ENCODE measurements at places on chromosomes 16 and 17.

DNA sequence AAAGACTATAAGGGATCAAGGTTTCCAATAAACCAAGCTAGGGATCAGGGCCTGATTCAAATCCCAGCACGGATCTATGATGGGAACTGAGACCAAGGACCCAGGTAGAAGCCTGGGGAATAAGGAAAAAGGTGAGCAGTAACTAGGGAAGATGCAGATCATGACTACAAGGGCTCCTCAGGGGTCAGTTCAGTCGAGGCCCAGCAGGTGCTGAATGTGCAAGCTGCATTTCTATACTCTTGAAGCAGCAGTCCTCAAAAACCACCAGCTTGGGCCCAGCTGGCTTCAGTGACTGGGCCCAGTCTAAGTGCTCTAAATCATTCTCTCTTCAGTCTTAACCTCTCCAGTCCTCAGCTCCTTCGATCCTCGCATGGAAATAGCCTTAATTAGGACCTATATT, 228.8 kb upstream of the AXIN2 start:
- peak; percentile 17 for DNase-seq

DNA sequence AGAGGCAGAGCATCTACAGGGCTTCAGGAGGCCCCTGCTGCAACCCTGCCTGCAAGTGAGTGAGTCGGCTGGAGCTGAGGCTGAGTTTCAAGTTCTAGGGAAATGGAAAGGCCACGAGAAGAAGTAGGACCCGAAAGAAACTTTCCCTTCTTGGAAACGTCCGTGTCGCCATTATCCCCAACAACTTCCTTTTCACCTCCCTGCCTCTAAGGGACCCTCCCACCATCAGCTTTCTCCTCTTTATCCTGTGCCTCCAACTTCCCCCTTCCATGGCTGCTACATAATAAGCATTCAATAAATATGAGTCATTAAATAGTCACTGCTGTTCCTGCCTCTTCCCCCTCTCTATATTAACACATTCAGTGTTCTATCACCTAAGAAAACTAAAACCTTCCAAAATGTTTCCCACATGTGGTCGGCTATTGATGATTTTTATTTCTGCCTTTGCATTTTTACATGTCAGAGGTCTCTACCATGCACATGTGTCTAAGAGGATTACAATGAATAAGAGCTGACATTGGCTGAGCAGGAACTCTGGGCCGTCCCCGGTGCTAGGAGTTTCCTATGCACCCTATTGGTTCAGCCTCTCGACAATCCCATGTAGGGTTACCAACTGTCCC, 115.9 kb upstream of the TNRC6C start:
- DNase-seq: peak; percentile 1

GRCh38 chr16:1545044-1546040, 11.9 kb downstream of the TMEM204 start:
- DNase-seq: no peak

DNA sequence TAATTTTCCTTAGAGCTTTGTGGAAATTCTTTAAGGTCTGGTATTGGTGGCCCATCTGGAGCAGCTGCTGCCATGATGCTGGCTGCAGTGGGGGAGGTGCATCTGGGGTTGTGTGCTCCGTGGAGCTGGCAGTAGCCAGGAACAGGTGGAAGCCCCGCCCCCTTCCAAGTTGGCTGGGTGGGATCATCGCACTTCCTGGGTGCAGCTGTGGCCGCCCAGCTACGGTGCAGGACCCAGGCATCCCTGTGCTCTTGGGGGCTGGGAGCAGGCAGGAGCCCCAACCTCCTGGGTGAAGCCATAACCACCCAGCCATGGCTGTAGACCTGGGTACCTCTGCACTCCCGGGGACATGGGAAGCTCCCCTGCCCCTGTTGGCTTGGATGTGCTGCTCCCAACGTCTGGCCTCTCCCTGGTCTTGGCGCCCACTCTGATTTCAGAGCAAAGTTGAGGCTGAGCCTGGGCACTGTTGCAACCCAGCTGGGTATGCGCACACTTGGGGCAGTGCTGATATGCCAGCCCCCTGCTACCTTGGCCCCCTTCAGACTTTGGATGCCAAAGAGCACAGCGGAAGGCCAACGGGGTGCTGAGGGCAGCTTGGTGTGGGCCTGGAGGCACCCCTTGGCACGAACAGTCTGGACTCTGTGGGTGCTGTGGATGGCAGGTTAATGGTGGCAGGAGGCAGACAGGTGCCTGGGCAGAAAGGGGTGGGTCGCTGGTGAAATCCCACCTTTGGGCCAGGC, 145.2 kb downstream of the MYO1D start:
- DNase-seq: no peak

GRCh38 chr17:56804454-56804853, 29.3 kb downstream of the C17orf67 start:
- DNase-seq: no peak

DNA sequence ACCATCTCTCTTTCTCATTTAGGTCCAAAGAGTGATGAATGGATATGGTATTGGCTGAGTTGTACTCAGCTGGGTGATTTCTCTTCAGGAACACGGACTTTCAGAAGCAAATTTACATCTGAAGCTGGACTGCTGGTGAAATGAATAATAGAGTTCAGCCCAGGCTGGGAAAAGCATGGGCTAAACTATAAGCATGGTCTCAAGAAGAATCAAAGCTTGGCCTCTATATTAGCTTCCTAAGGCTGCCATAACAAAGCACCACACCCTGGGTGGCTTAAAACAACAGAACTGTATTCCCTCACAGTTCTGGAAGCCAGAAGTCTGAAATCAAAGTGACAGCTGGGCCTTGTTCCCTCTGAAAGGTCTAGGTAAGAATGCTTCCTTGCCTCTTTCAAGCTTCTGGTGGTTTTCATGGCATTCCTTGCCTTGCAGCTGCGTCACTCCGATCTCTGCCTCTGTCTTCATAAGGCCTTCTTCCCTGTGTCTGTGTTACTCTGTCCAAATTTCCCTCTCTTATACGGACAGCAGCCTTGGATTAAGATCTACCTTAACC, 89.8 kb upstream of the CES5A start:
- no peak for DNase-seq

GRCh38 chr16:24978370-24978914, 36.7 kb downstream of the ARHGAP17 start:
- peak; percentile 32 for DNase-seq

DNA sequence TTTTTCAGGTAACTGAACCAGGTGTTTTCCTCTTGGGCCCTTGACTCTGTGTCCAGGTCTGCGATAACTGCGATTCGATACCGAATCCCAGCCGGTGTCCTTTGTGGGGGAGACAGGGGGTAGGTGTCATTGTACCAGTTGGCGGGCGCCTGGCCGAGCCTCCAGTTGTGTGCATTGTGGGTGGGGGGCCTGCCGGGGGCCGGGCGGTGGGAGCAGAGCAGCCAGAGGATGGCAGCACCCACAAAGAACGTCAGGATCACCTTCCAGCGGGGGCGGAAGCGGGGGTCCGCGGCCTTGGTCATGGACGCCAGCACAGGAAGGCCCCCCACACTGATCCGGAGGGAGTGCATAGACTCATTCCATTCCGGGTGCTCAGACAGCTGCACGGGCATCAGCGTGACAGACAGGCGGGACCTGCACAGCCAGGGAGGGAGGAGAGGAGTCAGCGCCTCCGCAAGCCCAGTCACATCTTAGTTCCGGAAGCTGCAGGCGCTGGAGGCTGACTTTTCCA, 12.3 kb downstream of the CANT1 start:
- no peak for DNase-seq

DNA sequence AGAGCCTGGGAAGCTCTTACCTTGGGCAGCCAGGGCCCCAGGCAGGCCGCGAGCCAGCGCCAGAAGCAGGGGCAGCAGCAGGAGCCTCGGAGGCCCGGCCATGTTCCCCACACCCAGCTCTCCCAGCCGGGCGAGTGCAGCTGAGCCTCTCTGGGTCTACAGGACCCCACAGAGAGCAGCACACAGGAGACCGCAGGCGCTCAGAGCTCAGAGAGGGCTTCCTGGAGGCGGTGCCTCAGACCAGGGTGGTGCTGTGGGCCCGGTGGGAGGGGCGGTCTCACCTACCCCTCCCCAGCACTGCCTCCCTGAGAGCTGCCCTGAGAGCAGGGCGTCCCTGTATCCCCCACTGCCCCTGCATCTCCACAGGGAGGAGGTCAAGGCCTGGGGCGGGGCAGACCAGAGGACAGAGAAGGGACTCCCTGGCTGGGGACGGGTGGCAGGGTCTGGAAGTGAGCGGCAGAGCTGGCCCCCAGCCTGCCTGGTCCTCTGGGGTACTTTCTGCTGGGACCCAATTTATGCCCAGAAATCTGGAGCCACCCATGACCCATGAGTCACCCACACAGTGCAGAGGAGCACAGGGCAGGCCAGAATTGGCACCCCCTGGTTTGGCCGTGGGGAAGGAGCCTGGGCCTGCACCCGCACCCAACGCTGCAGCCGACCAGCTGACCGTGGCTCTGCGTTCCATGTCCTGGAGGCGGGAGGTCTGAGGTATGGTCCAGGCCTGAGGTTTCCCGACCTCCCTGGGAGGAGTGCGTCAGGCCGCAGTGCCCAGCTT, at the start of gene CD7:
Gene CD7, minus strand, starts transcription at position 215 of the 775 bp plus-strand sequence. Its CDS starts 113 bp downstream, at position 102.
- DNase-seq: peak; percentile 31

GRCh38 chr16:24745791-24746190, 16.3 kb downstream of the TNRC6A start:
- no peak for DNase-seq

DNA sequence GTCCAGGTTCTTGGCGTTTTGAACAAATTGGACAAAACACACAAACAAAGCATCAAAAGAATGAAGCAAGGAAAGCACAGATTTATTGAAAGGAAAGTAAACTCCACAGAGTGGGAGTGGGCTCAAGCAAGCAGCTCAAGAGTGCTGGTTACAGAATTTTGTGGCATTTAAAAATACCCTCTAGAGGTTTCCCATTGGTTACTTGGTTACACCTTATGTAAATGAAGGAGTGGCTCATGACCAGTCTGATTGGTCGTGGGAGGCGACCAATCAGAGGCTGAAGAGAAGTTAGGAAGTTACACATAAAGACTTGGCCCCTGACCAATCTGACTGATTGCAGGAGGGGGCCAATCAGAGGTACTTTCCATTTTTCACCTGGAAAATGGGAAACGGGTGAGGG, 1373.8 kb upstream of the GOT2 start:
- no peak for DNase-seq

GRCh38 chr17:17966399-17966798, 5.8 kb downstream of the TOM1L2 start:
- DNase-seq: no peak

DNA sequence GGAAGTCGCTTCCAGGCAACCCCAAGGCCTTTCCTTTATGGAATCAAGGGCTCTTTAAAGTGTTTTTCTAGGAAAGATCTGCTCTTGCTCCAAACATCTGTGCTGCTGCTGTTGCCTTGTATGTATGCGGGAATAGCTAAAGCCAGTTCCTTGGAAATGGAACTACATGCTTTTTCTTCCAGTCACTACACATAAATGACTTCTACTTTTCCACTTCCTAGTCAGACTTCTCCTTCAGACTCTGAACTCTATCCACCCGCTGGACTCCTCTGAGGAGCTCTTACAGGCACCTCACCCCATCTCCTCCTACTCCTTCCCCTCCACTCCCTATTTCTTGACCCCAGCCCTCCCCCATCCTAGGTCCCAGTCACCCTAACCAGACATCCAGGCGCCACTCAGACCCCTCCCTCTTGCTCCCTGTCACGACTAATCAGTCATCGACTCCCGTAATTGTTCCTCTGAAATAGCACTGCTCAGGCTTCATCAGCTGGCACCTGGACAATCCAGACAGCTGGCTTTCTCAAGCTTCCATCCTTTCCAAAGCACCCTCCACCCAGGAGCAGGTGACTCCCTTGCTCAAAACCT, 15.0 kb upstream of the PEMT start:
- DNase-seq: no peak

- no peak for DNase-seq
Measured at GRCh38 chr16:74199842-74200124, 96.8 kb upstream of the PSMD7 start.

DNA sequence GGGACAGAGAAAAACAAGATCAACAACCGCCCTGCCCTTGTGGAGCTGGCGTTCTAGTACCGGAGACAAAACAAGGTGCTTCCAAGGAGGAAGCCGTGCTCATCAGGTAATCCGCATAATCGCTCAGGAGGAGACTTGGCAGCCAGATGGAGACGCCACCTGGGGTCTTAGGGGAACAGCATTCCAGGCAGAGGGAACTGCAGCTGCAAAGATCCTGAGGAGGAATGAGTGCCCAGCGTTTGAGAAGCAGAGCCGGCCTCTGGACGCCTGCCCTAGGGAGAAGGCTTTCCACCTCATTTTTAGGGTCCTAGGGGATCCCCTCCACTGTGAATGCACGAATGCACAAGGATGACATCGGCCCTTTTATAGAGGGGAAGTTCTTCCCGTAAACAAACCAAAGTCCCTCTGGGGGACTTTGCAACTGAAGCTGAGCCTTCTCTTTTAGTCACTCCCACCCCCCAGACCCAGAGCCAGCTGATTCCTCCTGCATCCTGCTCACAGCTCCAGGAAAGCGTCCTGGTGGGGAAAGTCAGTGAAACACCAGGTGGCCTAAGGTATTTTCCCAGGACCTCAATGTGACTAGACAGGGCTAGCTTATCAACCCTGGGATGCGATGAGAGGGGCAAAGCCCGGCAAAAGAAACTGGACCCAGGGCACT, 13.2 kb upstream of the MPRIP start:
- peak; percentile 55 for DNase-seq

- no peak for DNase-seq
Measured at GRCh38 chr17:46890638-46891037, 32.3 kb upstream of the GOSR2 start.

- no peak for DNase-seq
Measured at GRCh38 chr16:51816929-51817328, 665.9 kb upstream of the SALL1 start.

DNA sequence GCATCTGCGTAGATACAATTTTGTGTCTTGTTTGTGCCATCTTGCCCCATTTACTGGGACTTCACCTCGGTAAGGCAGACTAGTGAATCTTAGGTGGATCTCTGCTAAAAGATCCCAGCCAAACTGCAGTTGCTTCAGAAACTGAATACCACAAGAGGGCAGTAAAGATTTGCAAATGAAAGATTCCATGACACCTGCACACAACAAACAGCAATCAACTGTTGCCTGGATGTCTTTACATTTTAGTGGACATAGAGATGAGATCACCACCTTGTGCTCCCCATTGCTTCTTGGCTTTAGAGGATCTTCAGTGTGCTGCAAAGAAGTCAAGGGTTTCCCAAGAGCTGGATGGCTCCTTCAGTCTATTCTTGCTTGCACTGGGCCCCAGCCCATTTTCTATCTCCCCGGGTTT, 119.2 kb upstream of the CACNG5 start:
- DNase-seq: no peak

DNA sequence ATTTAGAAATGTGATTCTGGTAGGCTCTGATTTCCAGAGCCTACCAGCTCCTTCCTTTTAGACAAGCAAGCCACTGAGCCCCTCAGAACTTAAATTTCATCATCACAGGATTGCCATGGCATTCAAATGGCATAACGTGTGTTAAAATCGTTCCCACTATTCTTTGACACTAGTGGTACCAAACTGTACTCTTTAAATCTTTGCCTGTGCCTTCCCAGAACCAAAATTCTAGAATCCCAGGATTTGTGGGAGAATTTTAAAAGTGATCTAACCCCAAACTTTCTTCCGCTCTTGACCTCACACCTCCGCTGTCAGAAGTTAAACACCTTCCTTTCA, 287 bp upstream of the INTS2 start:
- no peak for DNase-seq

GRCh38 chr17:80347948-80348351, 67.0 kb upstream of the ENDOV start:
- DNase-seq: no peak

GRCh38 chr16:66910175-66910940, 8.3 kb downstream of the CDH16 start:
- DNase-seq: no peak

GRCh38 chr17:7856011-7856810, 1.1 kb downstream of the NAA38 start:
- DNase-seq: peak; percentile 72
